ENCODE measurements at places on chromosomes 1 and 21.

GRCh38 chr21:41750051-41750450 is 16.8 kb downstream of the RIPK4 start:
- DNase-seq: no peak

DNA sequence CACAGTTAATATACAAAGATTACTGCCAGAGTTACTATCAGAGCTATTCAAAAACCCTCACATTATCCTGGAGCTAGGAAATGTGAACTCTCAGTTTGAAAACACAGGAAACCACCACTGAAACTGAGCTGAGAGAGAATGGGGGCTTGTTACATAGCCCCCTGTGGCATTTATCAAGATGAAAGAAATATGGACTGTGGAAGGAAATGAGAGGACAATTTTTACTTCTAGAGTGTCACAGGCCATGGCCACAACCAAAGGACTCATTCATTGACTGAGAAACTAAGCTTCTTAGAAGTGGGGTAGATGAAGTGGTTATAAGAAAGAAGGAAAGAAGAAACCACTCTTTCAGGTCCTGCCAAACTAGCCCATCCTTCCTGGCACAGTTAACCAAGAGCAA is 25.3 kb downstream of the DSTYK start:
- no peak for DNase-seq

DNA sequence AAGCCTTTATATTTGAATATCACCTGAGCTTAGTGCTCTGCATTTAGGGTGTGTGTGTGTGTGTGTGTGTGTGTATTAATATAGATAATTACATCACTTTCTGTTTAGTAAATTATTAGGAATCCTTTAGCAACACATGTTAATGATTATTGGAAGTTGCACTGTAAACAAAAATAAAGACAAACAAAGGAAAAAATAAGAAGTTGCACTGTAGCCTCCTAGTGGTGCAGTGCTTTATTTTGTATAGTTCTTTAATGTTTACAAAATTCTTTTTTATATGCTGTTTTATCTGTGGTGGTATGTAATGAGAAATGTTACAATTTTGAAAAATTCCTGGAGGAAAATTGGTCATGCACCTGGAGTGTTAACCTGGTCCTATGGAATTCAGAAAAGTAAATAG is 69.2 kb downstream of the UBE4B start:
- DNase-seq: no peak

DNA sequence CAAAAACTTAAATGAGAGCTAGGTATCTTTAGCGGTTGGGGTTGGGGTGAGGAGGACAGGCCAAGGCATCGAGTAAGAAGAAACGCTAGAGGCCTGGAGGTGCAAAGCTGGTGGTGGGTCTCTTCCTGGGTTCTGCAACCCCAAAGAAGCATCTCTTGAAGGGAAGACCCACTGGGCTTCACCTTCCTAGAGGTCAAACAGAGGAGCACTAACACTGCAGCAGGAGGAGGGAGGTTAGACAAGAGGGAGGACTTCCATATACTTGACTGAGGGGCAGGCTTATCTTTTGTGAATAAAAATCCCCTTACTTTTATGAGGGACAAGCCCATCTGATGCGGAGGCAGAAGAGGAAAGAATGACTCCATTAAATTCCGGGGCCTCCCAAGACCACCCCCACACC is 2.5 kb downstream of the MEX3A start:
- DNase-seq: no peak

DNA sequence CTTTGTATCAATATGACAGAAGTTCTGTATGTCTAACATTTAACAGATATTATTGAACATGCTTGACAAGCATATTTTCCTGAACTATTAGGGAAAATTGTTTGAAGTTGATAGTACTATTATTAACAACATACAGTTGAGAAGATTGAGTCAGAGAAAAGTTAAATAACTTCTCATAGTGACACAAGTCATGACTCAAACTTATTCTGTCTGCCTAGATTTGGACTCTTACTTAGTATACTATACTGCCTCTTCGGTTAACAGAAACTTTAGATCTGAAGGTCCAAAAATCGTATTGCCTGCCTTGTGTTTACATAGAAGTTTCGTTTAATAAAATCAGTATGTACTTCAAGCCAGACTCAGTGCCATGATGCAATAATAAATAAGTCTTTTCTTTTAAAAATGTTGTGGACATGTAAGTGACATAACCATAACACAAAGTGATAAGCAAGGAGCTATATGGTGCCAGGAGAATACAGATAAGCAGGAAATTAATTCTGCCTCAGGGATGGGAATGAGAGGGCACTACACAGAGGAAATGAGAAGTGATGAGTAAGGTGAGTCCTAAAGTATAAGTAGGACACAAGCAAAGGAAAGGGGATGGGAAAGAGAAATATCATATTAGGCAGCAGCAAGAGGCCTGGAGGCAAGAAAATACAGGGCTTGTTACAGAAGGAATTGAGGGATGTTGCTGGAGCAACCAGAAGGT is 48.1 kb downstream of the LHX9 start:
- DNase-seq: no peak

DNA sequence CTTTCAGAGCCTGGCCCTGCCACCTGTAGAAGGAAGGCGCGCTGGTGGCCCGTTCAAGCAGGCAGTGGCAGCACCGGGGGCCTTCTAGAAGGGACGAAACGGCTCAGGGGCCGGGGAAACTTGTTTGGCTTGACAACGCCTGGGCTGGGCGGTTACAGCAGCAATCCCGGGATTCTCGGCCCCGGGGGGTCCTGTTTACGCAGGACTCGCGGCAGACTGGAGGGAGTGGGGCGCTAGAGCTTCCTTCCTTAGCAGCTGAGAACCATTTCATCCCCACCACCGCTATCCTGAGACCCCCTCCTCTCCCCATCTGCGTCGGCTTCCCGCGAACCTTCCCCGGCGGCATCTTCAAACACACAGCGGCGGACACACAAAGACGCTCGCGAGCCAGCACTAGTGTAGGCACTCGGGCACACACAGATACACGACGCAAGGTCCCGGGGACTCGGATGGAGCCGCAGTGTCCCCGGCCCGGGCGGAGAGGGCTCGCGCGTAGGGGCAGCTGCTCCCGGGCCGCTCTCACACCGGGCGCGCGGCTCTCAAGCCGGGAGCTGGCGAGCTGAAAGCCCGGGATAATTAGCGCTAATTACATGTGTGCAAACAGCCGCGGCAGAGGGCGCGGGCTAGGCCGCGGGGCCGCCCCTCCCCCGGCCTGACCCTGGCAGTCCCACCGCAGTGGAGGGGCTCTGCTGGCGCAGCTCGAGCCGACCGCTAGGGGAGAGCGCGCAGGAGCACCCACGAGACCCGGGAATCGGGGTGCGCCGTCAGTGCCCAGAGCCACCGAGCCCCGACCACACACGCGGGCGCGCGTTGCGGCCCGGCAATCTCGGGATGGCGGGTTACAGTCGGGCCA is 271.4 kb downstream of the FOXD2 start:
- DNase-seq: no peak

DNA sequence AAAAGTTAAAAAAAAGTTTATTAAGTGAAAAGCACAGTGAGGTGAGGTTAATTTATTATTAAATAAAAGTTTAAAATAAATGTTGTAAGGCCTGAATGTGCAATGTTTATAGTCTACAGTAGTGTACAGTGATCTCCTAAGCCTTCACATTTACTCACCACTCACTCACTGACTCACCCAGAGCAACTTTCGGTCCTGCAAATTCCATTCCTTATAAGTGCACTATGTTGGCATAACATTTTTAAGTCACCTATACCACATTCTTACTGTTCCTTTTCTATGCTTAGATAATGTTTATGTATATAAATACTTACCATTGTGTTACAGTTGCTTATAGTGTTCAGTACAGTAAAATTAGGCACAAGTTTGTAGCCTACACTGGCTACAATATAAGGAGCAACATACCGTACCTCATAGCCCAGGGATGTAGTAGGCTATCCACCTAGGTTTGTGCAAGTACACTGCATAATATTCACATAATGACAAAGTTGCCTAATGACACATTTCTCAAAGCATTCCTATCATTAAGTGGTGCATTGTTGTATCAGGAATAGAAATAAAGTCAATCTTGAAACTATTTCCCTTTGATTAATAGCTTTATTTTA is 426.5 kb upstream of the BRINP3 start:
- DNase-seq: no peak

- no peak for DNase-seq
These were observed 12.0 kb downstream of the SMG7 start for GRCh38 chr1:183484254-183484653.

DNA sequence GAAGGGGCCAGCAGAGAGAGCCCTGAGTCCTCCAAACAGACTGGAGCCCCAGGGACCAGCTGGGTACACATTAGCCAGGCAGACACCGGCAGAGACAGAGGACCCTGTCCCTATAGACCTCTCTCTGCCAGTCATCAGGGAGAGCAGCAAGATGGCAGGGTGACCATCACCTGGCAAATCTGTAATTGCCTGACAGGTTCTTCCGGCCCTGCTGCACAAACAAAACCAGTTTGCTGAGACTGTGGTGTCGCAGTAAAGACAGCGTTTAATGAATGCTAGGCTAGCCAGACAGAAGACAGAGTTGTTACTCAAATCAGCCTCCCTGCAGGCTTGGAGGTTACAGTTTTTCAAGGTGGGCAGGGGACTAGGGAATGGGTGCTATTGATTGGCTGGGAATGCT is 618.9 kb downstream of the NPHP4 start:
- no peak for DNase-seq

GRCh38 chr21:14877581-14878228 is 187.1 kb downstream of the NRIP1 start:
- no peak for DNase-seq

- DNase-seq: no peak
These were observed 17.3 kb downstream of the SARS1 start for GRCh38 chr1:109231066-109231465.

- no peak for DNase-seq
These were observed 9.5 kb downstream of the SNX27 start for GRCh38 chr1:151621351-151621750.

GRCh38 chr1:183619781-183620180 is 15.8 kb downstream of the ARPC5 start:
- no peak for DNase-seq

- no peak for DNase-seq
These were observed 105.7 kb upstream of the COL6A1 start for GRCh38 chr21:45875881-45876280.

- DNase-seq: no peak
These were observed 7.8 kb upstream of the HSD17B7 start for GRCh38 chr1:162782671-162783070.

GRCh38 chr1:12435639-12436344 is 182.2 kb downstream of the DHRS3 start:
- no peak for DNase-seq

- no peak for DNase-seq
These were observed 59.3 kb downstream of the EYA3 start for GRCh38 chr1:28028873-28029654.

DNA sequence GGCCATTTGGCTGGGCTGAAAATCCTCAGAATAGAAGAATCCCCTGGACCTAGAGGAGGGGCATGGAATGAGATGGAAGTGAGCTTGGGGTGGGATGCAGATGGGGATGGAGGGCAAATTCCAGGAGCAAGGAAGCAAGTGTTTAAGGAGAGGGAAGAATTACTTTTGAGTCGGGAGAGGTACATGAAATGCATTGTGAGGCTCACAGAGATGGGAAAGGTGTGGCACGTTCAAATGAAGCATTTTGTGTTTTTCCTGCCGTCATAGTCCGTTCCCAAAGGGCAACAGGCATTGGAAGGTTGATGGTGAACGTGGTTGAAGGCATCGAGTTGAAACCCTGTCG is 30.5 kb downstream of the ATP5PO start:
- no peak for DNase-seq

DNA sequence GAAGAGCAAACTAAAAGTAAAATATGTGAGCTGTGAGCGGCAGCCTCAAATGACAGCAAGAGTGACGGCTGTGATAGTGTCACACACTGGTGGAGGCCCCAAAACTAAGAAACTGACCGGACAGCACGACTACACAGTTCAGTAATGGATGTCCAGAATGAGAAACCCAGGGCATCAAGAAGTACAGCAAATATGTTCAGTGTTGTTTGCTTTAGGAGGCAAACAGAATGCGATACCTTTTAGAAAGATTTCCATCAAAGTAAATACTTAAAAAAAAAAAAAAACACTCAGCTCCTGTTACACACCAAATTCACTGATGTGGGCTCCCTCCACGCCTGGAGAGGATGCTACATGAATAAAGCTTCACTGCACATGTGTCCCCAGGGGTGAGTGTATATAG is 1.1 kb upstream of the PKP1 start:
- DNase-seq: no peak

Data from effector memory CD8-positive, alpha-beta T cell (primary cell).